Vagina (tissue), 2 donors: ENCODE measurements at places on chromosomes 2 and 18. TPM values are rescaled to one million over a fixed set of nuclear protein-coding genes. Genes with fewer than 3 reads are reported as not detected.

The CD207 gene
- total RNA-seq: 2.5 TPM

The NT5DC4 gene
- total RNA-seq: not detected

The TBR1 gene
- not detected for total RNA-seq

The RAX gene
- total RNA-seq: not detected

The AGXT gene
- total RNA-seq: not detected

The TMEFF2 gene
- total RNA-seq: not detected

The TCF23 gene
- 7.4 TPM for total RNA-seq

The PPP1R1C gene
- not detected for total RNA-seq

The ALK gene
- 0.74 TPM for total RNA-seq

The LYG1 gene
- not detected for total RNA-seq
